ENCODE measurements at places on chromosomes 5 and 9.
A peak's percentile ranks its signal among the peaks of the same experiment; 100 is the strongest.

DNA sequence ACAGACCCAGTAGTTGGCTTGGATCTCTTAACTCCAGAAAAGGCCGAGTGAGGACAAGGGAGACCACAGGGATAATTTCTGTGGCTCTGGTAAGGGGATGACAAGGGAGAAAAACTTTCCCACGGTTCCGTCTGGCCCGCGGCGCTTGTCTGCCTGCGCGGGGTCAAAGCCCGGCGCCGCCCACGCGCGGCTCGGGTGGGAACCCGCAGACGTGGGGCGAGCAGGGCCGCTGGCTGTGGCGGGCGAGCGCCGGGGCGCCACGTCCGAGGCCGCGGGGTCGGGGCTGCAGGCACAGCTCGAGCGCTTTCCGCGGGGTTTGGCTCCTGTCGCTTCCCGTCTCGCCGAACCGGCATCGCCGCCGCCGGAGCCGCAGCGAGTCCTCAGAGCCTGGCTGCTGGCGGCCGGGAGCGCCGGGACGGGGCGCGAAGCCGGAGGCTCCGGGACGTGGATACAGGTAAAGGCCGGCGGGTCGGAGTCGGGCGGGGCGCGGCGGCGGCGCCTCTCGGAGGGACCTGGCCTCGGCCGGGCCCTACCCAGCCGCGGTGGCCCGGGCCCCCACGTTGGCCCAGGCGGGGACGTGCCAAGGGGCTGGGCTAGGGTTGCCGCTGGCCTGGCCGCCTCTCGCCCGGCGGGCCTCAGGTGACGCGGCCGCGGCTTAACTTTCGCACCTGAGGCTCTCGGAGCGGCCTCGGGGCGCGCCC, at the start of gene RNF180:
TSS of gene RNF180 (plus strand) at position 344 of the 701 bp plus-strand sequence. CDS start 34,965 bp downstream, outside the sequence.
- peaks cover 2% of the 10 kb centered on the region for H3K36me3 ChIP-seq
- no peak within 1 kb of the TSS for H3K4me3 ChIP-seq
- H3K27ac ChIP-seq, result no peak within 1 kb of the TSS
- peak; percentile 5 for DNase-seq
- peaks cover 3% of the 10 kb centered on the region for H3K4me1 ChIP-seq
- H3K27me3 ChIP-seq, result peaks cover 31% of the 10 kb centered on the region

DNA sequence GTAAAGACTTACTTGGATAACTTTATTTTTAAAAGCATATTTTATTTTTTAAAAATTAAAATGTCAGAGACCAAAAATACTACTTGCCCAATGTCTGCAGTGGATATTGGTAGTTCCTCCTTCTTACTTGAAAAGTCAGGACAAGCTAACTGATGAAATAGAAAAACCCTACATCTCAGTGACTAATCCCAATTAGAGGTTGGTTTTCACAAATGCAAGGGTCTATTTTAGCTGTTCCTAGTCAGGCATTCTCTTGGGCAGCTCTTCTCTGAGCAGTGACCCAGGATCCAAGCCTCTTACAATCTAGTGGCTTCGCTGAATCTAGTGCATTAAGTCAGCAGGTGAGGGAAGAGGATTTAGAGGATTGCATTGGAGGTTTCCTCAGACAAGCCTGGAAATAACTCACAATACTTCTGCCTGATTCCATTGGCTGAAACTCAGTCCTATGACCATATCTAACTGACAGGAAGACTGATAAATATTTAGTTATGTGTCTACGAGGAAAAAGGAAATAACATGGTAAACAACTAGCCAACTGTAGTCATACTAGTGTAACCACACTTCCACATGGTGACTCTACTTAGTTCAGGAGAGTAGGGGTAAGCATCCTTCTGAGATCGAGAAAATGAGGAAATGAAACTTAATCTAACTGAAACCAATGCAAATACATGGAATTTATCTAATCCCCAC, 34.2 kb upstream of the MIER3 start:
- H3K27ac ChIP-seq, result no peak overlapping the region
- no peaks in the 10 kb centered on the region for H3K27me3 ChIP-seq
- DNase-seq, result no peak
- no peaks in the 10 kb centered on the region for H3K36me3 ChIP-seq
- peaks cover 17% of the 10 kb centered on the region for H3K4me1 ChIP-seq

DNA sequence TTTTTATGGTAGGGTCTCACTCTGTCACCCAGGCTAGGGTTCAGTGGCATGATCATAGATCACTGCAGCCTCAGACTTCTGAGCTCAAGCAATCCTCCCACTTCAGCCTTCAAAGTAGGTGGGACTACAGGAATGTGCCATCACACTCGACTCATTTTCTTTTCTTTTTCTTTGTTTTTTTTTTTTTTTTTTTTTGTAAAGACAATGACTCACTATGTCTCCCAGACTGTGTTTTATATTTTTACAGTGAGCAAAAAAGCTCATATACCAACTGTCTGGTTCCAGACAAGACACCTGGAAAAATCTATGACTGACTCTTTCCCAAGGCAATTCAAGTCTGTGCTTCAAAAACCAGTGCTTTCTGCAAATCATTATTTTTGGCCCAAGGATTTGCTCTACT, 10.8 kb upstream of the FOXD1 start:
- no peaks in the 10 kb centered on the region for H3K4me1 ChIP-seq
- no peak for DNase-seq
- no peak overlapping the region for H3K27ac ChIP-seq
- no peak overlapping the region for H3K4me3 ChIP-seq

GRCh38 chr9:34446468-34446891, 11.9 kb downstream of the FAM219A start:
- no peaks in the 10 kb centered on the region for H3K27me3 ChIP-seq
- no peak overlapping the region for H3K27ac ChIP-seq
- no peaks in the 10 kb centered on the region for H3K36me3 ChIP-seq
- DNase-seq, result no peak
- H3K4me3 ChIP-seq, result no peak overlapping the region
- peaks cover 5% of the 10 kb centered on the region for H3K4me1 ChIP-seq

Data from activated CD8-positive, alpha-beta T cell treated with anti-CD3 and anti-CD28 coated beads for 36 hours (primary cell).